Kidney (tissue), 22 donors: ENCODE measurements at places on chromosomes 7 and 10.

GRCh38 chr7:37571806-37572205 lies 111.8 kb upstream of the GPR141 start:
- H3K36me3 ChIP-seq: no peaks in the 10 kb centered on the region
- no peak overlapping the region for H3K4me3 ChIP-seq

GRCh38 chr10:72930276-72930675 lies 24.3 kb downstream of the PLA2G12B start:
- DNase-seq: no peak
- H3K27ac ChIP-seq: no peak overlapping the region
- no peaks in the 10 kb centered on the region for H3K36me3 ChIP-seq
- no peaks in the 10 kb centered on the region for H3K4me1 ChIP-seq
- no peak overlapping the region for H3K4me3 ChIP-seq

DNA sequence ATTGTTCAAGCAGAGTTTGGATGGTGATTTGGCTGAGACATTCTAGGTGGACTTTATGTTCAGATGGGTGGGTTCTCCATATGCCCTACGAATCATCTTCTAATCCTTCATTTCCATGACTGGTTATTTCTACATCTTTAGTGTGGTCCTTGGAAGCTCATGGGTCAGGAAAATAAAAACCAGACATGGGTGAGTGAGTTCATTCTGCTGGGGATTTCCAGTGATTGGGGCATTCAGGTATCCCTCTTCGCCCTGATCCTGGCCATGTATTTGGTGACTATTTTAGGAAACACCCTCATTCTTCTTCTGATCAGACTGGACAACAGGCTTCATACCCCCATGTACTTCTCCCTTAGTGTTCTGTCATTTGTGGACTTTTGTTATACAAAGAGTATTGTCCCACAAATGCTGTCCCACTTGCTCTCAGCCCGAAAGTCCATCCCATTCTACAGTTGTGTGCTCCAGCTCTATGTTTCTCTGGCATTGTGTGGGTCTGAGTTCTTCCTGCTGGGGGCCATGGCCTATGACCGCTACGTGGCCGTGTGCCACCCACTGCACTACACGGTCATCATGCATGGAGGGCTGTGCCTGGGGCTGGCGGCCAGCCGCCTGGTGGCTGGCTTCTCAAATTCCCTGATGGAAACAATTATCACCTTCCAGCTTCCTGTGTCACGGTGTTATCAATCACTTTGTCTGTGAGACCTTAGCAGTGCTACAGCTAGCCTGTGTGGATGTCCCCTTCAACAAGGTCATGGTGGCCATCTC lies 19.2 kb upstream of the OR6B1 start:
- no peaks in the 10 kb centered on the region for H3K36me3 ChIP-seq
- no peaks in the 10 kb centered on the region for H3K4me1 ChIP-seq

- no peaks in the 10 kb centered on the region for H3K4me1 ChIP-seq
- H3K27me3 ChIP-seq: no peaks in the 10 kb centered on the region
- no peak overlapping the region for H3K27ac ChIP-seq
- DNase-seq: no peak
Measured at GRCh38 chr7:102473271-102473991, 5.3 kb downstream of the POLR2J start.

DNA sequence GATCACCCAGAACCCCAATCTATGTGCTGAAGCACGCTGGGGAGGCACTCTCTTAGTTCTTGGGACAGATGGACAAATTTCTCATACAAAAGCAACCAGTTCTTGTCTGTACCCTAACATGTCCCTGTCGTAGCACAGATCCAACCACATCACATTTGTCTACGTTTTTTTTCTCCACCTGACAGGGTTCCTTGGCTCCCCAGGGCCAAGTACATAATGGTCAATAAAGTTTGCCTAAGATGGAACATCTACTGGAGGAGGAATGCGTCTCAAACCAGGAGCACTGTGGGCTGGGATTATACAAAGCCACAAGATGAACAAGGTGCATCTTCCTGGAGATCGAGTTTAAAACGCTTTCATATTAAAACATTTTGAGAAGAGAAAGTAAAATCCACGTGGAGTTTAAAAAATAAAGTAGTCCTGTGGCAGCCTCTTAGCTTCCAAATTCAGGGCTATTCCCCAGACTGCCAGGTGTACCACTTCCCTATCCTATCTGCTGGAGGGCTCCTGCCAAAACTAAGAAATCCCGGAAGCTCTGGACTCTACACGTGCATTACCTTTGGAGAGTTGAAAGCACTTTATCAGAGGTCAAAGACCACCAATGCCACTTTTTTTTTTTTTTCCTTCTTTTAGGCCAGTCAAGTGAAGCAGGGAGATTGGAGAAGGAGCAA lies 1.4 kb downstream of the TMEM243 start:
- H3K4me1 ChIP-seq: peaks cover 24% of the 10 kb centered on the region
- peak overlapping the region; percentile 88 for H3K4me3 ChIP-seq
- peak; percentile 5 for DNase-seq
- no peak overlapping the region for H3K27ac ChIP-seq
- no peaks in the 10 kb centered on the region for H3K36me3 ChIP-seq

DNA sequence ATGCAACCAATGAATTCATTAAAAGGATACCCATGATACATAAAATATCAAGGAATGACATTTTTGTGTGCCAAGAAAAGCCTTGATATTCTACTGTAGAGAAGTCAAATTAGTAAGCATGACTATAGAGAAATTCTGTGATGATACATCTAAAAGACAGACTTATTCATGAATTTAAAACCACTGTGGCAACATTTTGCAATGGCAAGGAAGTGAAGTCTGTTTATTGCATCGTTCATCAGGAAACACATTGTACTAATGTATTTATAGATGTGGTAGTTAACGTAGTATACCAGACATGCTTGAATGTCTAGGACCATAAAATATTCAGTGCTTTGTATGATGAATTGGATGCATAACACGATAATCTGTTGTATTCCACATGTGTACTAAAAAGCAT lies 9.3 kb upstream of the CLEC5A start:
- H3K27me3 ChIP-seq: no peaks in the 10 kb centered on the region
- DNase-seq: no peak
- H3K4me1 ChIP-seq: no peaks in the 10 kb centered on the region
- no peak overlapping the region for H3K27ac ChIP-seq
- no peaks in the 10 kb centered on the region for H3K36me3 ChIP-seq

GRCh38 chr7:101898106-101898505 lies 80.7 kb downstream of the CUX1 start:
- no peak overlapping the region for H3K27ac ChIP-seq
- no peaks in the 10 kb centered on the region for H3K4me1 ChIP-seq
- H3K27me3 ChIP-seq: no peaks in the 10 kb centered on the region
- no peaks in the 10 kb centered on the region for H3K36me3 ChIP-seq
- DNase-seq: no peak

DNA sequence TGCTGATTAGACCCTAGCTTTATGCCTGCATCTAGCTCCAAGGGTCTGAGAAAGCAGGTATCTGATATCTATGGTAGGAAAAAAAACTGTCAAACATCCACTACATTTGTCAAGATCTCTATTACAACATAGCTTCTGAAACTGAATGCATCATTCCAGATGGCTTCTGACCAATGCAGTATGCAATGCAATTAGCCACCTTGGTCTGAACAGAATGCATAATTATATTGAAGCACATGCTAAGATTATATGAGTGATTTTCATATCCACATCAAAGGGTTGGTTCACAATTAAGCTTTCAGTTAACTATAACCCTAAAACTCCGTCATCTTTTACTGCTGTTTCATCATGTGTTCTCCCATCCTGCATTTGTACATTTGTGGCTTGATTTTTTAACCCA lies 271.4 kb downstream of the POLR1F start:
- no peaks in the 10 kb centered on the region for H3K36me3 ChIP-seq
- H3K27ac ChIP-seq: no peak overlapping the region
- no peaks in the 10 kb centered on the region for H3K27me3 ChIP-seq

GRCh38 chr7:2168615-2169311 lies 64.0 kb downstream of the MAD1L1 start:
- peak overlapping the region; percentile 89 for H3K27ac ChIP-seq
- DNase-seq: peak; percentile 81
- H3K4me1 ChIP-seq: peaks cover 7% of the 10 kb centered on the region
- no peak overlapping the region for H3K4me3 ChIP-seq
- no peaks in the 10 kb centered on the region for H3K36me3 ChIP-seq
- no peaks in the 10 kb centered on the region for H3K27me3 ChIP-seq
